ENCODE measurements at places on chromosomes 13 and 19.

DNA sequence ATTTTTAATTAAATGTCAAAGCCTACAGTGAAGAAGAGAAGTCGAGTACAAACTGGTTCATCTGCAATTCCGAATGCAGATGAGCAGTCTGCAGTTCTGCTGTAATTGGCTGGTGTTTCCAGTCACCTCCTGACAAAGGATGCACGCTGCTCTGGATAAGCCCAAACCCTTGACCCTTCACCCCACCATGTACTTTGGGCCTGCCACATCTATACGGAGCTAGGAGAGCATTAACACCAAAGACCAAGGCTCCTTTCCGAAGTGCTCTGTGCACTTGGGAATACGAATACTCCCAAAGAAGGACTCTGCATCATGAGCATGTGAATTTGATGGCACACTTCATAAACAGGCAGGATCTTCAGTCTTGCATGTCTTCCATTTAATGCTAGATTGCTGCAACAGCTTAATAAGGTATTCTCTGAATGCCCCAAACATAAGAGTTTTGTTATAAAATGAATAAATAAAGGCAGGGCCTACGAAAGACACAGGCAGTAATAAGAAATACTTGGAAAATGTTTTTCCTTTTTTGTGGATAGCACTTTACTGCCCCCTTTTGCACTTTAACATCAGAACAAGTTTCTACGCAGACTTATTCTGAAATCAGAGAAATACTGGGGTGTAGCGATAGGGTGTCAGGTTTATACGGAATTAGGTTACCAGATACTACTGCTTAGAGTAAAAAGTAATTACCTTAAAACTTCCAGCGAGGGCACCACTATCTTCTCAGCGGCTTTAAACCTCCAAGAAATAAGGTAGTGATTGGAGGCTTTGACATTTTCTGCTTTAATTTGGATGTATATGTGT, 15.0 kb downstream of the EFNB2 start:
- no peak for DNase-seq

DNA sequence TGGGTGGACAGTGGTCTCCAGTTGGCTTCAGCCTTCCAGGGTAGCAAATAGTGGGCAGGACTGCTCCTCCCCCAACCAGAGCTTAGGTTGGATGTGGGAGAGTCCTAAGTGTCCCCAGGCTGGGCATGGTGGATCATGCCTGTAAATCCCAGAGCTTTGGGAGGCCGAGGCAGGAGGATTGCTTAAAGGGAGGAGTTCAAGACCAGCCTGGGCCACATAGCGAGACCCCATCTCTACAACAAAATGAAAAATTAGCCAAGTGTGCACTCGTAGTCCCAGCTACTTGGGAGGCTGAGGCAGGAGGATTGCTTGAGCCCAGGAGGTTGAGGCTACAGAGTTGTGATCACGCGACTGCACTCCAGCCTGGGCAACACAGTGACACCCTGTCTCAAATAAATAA, 7.4 kb downstream of the RRAS start:
- DNase-seq: no peak

- DNase-seq: no peak
These were observed 1464.5 kb upstream of the SLC10A2 start for GRCh38 chr13:104530741-104531140.

- DNase-seq: no peak
These were observed 5.3 kb downstream of the DYRK1B start for GRCh38 chr19:39828654-39829032.

- no peak for DNase-seq
These were observed 7.0 kb downstream of the PDCD2L start for GRCh38 chr19:34411216-34411615.

- DNase-seq: no peak
These were observed 2.7 kb downstream of the MAB21L1 start for GRCh38 chr13:35473802-35474201.

DNA sequence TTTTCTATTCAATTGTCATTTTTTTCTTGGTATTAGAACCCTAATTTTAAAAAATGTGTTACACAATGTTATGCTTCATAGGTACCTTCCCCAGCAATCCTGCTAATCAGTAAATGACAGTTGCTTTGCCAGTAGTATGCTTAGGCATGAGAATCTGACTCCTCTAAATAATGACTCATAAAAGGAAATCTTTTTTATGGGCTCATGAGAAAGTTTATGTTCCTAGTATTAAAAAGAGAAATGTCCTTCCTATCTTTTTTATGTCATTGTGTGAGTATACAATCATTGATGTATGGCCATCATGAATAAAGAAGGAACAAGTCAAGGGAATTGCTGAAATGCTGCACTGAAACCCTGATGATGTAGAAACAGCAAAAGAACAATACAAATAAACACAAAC, 1237.7 kb upstream of the PCDH20 start:
- DNase-seq: no peak

DNA sequence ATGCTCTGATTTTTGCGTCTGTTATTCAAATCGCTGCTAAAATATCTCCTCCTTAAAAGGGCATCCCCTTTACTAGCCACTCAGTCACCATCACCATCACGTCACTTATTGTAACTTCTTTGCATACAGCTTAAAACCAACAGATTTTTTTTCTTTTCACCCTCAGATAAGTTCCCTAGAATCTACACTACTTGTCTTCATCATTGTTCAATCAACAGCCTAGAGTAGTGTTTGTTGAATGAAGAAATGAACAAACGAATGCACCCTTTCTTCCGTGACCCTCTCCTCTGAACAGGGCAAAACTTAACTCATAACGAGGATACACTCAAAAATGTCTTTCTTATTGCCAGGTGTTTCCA, 1.1 kb upstream of the AKAP11 start:
- DNase-seq: no peak

DNA sequence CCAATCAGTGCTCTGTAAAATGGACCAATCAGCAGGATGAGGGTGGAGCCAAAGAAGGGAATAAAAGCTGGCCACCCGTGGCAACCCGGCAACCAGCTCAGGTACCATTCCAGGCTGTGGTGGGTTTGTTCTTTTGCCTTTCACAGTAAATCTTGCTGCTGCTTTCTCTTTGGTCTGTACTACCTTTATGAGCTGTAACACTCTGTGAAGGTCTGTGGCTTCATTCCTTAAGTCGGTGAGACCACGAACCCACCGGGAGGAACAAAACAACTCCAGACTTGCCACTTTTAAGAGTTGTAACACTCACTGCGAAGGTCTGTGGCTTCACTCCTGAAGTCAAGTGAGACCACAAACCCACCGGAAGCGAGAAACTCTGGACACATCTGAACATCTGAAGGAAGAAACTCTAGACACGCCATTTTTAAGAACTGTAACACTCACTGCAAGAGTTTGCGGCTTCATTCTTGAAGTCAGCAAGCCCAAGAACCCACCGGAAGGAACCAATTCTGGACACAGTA, 16.5 kb upstream of the SPACA6 start:
- DNase-seq: no peak

DNA sequence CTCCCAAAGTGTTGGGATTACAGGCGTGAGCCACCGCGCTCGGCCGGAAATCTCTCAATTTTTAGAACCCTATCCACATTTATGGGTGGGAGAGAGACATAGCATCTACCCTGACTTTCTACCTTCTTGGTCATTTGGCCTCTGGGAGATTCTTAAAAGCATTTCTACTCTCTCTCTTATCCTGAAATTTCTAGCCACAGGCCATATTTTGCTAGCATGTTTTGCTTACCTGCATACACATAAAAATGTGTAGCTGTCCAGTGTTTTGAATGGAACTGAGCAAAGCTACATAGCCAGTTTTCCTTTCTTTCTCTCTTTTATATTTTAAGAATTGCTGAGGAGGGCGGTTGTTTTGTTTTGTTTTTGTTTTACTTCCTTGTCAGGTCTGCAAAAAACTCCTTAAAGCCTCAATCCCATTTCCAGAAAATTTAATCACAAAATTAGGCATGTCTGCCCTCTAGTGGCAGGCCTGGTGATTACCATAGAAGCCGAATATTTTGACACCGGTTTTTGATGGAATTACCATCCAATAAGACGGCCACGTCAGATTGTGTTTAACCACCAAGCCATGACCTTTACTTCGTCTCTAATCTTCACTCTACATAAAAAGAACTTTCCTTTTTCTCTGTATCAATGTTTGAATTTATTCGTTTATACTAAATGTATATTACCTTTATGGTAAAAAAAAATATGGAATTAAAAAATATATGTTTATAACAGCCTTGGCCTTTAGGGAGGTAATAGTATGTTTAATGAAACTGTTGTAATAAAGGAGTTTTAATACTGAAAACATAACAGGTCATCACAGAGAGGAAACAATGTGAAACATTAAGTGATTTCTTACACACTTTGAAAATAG, 34.4 kb upstream of the OXGR1 start:
- peak; percentile 18 for DNase-seq

GRCh38 chr19:39270036-39270871, 2.1 kb downstream of the IFNL2 start:
- DNase-seq: no peak

- DNase-seq: no peak
These were observed 36.6 kb downstream of the MYH14 start for GRCh38 chr19:50239921-50240590.
